Body of pancreas (tissue), 4 donors: ENCODE measurements at places on chromosomes 5 and 9.

GRCh38 chr9:105444130-105444529 is 3.7 kb upstream of the FSD1L start:
- no peak for DNase-seq

DNA sequence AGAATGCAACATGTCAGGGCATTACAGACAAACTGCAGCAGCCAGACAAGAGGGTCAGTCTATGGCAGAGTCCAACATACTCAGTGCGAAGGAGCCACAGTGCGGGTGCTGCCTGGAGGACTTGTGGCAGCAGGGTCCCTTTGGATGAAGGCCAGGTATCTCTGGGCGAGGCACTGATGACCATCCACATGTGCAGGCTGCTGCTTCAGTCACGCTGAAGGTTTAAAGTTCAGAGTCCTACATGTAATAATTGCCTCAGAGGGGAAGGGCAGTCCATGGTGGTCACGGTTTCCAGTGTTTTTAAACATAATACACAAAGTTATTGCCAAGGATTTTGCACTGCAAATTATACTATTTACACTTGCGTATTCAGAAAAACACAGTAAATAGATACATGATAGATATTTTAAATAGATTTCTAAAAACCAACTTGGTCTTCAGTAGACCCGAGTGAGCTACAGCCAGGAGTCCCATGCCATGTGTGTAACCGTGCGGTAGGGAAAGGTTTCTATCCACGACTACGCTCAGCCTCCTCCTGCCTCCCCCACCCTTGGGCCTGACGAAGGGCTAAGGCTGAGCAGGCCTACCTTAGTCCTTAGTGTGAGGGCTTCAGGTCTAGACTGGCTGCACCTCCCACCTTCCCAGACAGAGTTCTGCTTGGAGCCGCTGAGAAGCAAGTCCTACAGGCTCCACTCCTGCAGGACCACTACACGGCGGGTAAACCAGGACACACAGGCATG is 76.2 kb downstream of the GPR21 start:
- DNase-seq: no peak

GRCh38 chr5:72109625-72110024 is 2.4 kb downstream of the MAP1B start:
- no peak for DNase-seq

DNA sequence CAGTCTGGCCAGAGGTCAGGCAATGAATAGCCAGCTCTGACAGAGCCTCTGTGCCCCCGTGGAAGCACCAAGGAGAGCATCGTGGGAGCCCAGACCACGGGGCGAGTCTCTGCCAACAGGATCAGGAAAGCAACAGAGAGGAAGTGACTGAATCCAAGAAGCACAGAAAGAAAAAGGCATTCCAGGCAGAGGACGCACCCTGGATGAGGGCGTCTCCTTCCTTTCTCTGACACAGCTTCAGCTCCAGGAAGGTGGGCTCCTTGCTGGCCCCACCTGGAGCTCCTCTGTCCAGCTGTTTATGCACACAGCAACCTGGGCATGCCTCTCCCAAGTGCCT is 16.6 kb downstream of the HK3 start:
- DNase-seq: no peak

DNA sequence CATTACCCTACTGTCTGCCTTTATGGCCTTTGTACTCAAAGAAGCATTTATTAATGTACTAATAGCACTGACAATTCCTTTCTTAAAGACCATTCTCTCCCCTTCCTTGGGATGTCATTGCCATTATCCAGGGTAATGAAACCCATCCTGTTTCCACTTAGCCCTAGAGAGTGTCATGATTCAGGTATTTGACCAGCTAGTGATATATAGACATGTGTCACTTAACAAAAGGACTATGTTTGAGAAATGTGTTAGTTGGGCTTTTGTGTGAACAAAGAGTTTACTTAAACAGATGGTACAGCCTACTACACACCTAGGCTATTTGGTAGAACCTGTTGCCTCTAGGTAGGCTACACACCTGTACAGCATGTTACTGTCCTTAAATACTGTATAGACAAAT is 2.0 kb downstream of the ATP6V0E1 start:
- DNase-seq: no peak

DNA sequence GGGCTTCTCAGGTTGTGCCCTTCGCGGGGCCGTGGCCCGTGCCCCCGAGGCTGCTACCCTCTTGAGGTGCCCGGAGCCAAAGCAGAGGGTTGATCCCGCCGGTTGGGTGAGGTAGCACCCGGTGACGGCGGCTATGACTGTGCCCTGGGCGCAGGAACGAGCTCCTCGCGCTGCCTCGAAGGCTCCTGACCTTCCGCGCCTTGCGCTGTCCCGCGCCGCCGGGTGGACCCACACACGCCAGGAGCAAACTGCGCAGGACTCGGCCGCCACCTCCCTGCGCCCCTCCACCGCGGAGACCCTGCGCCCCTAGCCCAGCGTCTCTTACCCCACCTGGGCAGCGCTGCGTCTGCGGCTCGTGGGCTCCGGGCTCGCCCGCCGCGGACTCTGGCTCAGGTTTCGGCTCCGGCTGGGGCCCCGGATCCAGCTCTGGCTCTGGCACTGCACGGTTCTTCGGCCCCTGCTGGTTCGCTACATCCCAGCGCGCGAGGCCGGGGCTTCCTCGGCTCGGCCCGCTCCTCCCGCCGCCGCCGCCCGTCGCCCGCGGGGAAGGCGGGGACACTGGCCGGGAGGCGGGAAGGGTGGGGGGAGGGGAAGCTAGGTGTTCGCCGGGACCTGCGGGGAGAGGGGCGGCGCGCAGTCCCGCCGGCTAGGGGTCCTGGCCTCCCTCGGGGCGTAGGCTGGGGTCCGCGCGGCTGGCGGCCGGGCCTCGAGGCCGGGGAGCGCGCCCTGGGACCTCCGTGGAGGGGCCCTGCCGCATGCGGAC is 5.4 kb upstream of the PITX1 start:
- no peak for DNase-seq

DNA sequence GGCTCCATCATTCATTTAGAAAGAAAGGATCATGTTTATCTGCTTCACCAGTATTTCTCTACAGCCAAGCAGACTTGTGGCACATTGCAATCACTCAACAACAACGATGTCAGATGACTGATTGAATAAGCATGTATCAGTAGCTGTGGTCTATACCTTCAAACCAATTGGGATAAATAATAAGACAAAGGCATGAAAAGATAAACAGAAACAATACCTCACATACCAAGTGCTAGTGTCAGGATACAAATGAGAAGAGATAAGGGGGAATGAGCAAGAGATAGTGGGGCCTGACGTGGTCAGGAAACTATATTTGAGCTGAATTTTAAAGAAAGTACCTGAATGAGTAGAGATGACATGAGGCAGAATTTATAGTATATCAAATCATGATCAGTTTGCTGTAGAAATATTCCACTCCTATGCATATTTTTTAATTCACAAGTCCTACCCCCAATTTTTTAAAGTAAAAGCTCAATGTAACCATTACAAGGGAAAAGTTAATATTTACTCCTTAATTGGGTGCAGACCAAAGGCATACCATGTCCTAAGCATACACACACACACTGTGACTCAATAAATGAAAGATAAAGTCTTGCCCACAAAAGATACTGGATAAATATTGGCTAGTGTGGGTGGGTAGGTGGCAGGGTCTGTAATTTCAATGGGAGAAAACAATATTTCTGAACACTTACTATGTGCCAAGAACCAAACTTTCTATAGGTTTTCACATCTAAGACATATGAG is 284.5 kb downstream of the SPOCK1 start:
- DNase-seq: no peak

GRCh38 chr5:169011009-169011408 is 289.9 kb downstream of the SLIT3 start:
- DNase-seq: no peak

- DNase-seq: no peak
Observed at GRCh38 chr5:119032656-119033055, 38.2 kb upstream of the DMXL1 start.

- no peak for DNase-seq
Observed at GRCh38 chr5:25006734-25007133, 362.0 kb upstream of the CDH10 start.

DNA sequence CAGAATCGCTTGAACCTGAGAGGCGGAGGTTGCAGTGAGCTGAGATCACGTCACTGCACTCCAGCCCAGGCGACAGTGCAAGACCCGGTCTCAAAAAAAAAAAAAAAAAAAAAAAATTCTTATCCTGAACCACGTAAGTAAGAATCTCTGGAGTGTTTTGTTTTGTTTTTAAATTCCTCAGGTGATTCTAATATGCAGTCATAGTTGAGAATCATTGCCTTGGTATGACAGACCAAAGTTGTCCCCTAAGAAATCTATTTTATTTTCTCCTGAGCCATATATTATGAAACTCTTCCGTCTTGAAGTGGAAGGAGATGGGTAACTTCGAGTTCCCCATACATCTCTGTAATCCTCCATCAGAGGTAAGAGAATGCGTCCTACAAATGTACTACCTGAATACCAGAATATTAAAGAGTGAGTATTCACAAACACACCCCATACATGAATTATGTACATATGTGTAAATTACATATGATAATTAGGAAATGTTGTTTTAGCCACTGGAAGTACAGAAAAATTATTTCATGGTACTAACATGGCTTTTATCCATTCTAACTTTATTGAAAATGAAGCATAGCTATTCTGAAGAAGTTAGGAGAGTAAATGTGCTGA is 26.7 kb upstream of the SVEP1 start:
- DNase-seq: no peak

GRCh38 chr5:167546270-167546669 is 745.2 kb upstream of the WWC1 start:
- no peak for DNase-seq

DNA sequence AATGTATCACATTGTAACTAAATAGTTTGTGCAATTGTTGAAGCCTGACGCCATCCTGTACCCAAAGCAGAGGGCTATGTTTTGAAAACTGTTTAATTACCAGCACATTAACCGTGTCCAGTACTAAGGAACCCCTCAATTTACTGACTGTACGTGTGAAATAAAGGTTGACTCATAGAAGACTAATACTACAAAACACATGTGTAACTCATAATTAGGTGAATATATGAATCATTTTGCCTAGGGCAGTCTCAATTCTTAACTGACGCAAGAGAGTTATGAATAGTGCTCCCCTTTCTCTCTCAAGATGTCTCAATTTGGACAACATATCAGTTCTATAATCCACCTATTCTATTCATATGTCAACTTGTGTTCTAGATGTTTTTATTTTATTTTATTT is 558.4 kb downstream of the PRDM9 start:
- no peak for DNase-seq

DNA sequence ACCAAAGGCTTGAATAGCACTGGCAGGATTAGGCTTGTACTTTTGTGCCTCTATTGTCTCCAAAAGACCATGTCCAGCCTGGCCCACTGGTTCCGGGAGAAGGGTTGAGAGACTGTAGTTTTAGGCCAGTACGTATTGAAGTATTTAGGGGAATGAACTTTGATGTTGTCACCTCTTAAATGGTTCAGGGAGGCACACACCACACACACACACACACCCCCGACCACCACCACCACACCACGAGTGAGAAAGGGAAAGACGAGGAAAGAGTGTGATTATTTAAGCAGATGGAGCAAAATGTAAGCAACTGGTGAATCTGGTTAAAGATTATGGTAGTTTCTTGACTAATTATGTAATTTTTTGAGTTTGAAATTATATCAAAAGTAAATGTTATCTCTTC is 61.6 kb downstream of the NIPBL start:
- DNase-seq: no peak

DNA sequence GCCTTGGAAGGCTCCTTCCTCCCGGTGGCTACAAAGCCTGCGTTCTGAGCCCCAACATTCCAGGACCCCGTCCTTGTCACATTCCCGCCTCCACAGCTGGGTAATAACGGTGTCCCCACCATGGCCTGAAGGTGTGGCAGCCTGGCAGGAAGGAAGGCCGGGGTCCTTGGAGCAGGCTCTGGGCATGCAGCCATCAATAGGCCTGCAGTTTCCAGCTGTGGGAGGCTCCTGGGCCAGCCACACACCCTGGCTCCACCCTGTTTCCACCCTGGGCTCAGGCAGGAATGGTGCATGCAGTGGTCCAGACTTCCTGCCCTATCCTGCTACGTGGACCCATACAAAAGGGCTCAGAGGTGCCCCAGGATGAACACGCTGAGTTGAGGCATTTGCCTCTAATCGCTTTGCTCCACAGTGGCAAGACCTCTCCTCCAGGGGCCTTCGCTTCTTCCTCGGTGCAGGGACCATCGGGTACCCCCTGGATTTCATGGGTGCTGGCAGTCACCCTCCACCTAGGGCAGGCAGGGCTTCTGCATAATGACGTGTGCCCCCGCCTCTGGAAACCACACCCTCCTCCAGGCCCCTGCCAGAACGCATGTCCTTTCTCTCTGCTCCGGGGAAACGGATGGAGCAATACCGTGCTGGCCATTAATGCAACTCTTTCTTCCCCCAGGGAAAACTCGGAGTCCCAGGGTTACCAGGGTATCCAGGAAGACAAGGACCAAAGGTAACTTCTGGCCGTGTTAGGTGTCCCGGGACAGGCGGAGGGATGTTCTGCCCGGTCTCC is 95.1 kb upstream of the FCN2 start:
- DNase-seq: no peak
